Daoy (cell line): ENCODE measurements at places on chromosomes 5 and 9. TPM values are rescaled to one million over a fixed set of nuclear protein-coding genes. Genes with fewer than 3 reads are reported as not detected.

Gene HRH2
- total RNA-seq: 0.29 and 1.0 TPM in 2 replicates

Gene PLAC8L1
- total RNA-seq: 0.83 and 0.91 TPM in 2 replicates

DNA sequence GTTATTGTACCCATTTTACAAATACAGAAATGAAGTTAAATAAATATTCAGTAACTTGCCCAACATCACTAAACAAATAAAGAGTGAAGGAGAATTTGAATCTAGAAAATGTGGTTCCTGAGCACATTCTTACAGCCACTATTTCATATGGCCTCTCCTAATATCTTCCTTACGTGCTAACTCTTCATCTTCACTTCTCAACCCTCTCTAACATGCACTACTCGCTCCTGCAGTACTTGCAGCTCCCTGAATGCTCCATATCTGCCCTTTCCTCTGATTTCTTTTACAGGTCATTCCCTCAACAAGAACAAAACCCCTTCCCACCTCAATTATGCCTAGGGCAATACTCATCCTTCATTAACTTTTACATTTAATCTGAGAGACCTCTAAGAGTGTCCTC lies 711.5 kb downstream of the CETN3 start:
- DNase-seq: no peak

Gene DMGDH
- 0.18 and 0.74 TPM in 2 replicates for total RNA-seq

DNA sequence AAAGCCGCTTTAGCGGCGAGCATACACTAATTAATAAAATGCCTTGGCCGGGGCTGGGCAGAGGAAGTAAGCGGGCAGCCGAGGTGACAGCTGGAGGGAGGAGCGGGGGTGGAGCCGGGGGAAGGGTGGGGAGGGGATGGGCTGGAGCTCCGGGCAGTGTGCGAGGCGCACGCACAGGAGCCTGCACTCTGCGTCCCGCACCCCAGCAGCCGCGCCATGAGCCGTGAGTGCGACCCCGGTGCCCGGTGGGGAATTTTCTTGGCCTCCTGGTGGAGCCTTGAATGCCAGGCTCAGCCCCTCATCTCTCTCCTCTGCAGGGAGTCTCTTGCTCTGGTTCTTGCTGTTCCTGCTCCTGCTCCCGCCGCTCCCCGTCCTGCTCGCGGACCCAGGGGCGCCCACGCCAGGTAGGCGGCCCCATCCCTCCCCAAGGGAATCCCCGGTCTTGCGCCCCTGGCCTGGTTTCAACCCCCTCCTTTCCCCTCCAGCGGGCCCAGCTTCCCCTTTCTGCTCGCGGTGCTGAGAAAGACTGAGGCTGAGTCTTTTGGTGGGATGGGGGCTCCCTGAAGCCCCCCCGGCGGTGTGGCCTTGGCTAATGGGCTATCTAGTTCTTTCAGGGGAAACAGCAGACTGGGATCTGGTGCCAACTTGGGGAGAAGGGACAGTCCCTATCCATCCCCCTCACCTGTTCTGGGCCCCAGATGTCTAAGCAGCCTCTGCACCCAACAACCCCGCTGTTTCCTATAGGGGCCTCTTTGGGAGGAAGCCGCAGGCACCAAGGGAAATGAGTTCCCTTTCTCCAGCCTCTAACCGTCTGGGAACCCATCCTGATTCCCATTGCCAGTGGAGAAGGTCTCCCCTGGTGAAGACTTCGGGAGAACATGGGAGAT lies at the start of gene PTGS1:
PTGS1 (plus strand) TSS at position 156 of the 887 bp plus-strand sequence; CDS start at position 217, 61 bp downstream.
- peak; percentile 39 for DNase-seq

DNA sequence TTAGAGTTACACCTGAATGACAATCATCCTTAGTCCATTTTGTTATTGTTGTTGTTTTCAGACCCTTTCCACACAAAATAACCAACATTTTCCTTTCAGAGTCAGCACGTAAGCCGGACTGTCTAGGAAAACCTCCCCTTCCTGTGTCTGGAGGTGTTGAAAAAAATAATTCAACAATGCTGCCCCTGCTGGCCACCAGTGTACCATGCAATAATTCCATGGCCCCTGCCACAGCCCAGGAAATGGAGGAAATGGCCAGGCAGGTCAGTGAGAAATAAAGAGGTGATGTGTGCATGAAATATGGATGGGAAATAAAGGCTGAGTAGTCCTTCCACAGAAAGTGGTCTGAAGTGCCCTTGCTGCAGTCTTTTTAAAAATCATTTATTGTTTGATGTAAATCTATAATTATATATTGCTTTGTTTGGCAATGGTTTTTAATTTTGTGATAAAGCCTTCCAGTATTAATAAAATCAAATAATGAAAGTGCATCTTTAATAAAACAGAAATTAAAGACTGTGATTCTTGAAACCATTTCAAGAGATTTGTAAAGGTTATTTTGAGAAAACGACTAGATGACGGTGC lies 152.8 kb upstream of the PAPPA start:
- DNase-seq: peak; percentile 46
